ENCODE measurements at places on chromosomes 4 and X. TPM values are rescaled to one million over a fixed set of nuclear protein-coding genes. Genes with fewer than 3 reads are reported as not detected.

GRCh38 chr4:27474691-27475090 lies 614.0 kb downstream of the STIM2 start:
- DNase-seq = peak; percentile 2

Gene MAGEA2B
- 1.2 TPM for total RNA-seq

DNA sequence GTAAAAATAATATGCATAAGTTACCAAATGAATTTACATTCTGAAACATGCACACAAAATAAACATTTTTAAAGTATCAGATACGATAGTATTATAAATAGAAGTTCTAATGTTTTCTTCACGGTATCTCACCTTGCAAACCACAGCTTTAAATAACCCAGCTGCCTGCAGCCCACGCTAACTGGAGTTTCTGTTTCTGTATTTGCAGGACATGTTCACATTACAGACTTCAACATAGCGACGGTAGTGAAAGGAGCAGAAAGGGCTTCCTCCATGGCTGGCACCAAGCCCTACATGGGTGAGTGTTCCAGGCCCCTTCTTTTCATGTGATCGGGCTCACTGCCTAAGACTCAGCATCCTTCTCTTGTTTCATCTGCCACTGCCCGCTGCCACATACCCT lies 291.7 kb downstream of the EVC2 start:
- no peak for DNase-seq

Gene UGT2B15
- not detected for total RNA-seq

GRCh38 chr4:39429476-39430334 lies 23.0 kb downstream of the KLB start:
- no peak for DNase-seq

DNA sequence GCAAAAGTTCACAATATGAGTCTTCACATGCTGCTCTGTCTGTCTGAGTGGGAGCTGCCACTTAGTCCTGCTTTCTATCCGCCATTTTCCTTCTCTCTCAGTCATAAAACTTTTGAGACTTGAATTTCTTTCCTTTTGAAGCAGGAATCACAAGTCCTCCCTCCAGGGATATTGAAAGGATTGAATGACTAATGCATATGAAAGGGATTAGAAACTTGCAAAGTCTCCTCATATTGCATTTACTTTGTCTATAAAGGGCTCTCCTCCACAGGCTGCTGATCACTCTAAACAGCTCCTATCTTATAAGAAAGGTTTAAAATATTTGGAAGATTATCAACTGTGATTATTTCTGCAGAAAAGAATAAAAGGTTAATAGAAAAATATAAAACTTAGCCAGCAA lies 879.1 kb downstream of the ARAP2 start:
- DNase-seq = no peak

Gene EDNRA
- total RNA-seq = 9.3 TPM

- DNase-seq = no peak
Measured at GRCh38 chr4:162849937-162850336, 316.8 kb downstream of the NAF1 start.

DNA sequence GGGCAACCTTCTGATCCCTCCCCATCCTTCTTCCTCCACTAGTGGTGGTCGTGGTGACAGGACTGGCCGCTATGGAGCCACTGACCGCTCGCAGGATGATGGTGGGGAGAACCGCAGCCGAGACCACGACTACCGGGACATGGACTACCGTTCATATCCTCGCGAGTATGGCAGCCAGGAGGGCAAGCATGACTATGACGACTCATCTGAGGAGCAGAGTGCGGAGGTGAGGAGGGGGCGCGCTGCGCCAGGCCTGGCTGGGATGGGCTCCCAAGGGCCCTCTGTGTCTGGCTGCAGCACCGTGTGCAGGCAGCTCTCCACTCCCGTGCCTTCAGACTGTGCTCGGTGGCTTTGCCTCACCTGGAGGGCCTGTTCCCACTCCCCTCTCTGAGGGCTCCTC lies 24.3 kb downstream of the RBM10 start:
- no peak for DNase-seq

DNA sequence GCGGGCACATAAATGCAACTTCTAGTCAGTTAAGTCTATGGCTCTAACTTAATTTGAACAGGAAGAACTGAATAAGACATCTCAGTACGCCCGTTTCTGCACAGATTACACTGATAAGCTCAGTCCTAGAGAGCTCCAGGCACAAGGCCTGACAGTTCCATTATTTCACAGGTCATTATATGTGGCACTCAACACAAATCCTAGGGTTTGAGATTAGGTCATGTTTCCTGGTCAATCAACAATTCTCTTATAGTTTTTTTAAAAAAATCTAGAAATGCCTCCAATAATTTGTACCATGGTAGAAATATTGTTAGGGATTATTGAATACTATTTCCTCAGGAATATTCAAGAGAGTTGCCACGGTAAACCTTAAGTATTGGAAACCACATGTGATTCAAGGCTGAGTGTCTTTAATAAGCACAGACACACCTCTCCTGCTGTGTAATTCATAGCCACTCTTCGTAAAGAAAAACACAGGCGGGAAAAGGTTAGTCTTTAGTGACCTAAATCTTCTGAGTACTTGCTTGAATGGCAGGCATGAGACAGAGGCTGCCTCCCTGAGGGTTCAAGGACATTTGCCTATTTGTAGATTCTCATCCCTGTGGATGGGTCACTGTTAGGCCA lies 342.9 kb upstream of the ADGRL3 start:
- no peak for DNase-seq

Gene SLC6A8
- total RNA-seq = 57.9 TPM

Gene NEUROG2
- not detected for total RNA-seq

DNA sequence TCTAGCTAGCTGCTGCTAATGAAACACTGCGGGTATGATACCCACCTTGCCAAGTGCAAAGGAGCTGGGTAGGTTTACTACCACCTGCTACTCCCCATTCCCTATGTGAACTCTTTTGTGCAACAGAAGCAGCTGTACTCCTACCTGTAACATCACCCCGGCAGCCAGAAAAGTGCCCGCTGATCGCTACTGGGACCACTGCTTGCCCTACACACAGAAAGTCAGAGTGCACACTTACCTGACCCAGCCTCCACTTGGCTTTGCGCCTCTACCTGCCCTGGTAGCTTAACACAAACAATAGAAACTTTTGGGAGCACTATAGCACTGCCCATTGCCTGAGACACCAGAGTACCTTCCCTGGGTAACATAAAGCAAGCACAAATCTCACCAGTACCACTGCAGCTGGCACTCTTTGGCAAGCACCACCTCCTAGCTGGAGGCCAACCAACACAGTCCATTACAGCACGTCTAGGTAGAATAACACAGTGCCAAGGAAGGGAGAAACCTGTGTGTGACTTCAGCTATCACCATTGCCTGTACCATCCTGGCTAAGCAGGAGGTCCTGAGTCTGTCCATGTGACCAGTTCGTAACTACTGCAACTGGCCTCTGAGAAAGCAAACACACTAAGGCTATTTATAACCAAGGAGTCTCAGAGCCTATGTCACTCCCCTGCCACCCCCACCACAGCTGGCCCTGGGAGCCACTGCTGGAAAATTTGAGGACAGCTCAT lies 80.1 kb downstream of the CENPC start:
- DNase-seq = no peak

Gene CFAP299
- total RNA-seq = not detected

Gene PLXNA3
- 117 TPM for total RNA-seq

DNA sequence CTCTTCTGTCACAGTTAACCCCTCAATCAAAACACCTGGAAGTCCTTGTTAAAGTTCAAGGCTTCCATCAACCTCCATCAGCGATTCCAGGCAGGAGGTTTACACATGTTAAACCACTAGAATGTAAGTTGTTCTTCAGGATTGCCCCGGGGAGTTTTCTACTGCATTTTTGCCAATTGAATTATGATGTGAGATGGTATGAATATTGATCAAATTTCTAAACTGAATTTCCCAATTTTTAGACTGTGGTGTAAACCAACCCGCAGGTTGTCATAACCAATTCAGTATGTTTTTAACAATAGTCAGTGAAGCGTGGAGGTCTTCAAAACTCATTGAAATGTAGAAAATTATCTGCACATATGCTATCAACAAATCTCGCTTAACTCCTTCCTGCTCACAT lies 21.2 kb upstream of the TENM3 start:
- DNase-seq = no peak

GRCh38 chrX:96147681-96148080 lies 537.0 kb upstream of the DIAPH2 start:
- no peak for DNase-seq

DNA sequence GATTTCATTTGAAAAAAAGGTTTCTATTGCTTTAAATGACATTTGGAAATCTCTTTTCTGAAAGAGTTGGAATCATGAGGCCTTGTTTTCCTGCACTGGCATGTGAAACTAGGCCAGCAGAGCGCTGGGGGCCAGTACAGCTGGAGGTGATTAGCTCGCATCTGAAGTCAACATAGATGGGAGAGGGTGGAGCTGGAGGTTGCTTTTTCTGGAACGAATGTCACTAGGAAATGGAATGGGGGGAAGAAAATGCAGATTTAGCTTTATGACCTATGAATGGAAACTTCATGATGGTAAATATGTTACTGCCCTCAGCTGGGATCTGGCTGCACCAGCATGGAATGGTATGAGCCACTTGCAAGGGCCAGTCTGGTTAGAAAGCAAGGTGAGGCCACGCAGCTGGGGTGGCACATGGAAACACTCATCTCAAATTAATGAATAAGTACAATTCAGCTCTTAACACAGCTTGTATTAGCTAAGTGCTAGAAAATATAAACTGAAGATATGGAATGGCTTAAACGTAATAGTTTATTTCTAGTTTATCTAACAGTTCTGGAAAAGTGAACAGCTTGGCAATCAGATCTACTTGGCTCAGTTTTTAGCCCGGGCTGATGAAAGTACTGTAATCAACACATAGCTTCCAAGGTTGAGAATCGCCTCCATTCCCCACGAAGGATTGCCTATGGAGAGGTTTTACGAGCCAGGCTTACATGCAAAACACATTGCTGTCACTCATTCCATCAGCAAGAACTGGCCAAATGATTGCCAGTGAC lies 32.5 kb downstream of the SLC10A6 start:
- no peak for DNase-seq

GRCh38 chr4:125266901-125267604 lies 47.7 kb upstream of the FAT4 start:
- peak; percentile 49 for DNase-seq
